ENCODE measurements at places on chromosomes 7 and 10.
A peak's percentile ranks its signal among the peaks of the same experiment; 100 is the strongest.

- DNase-seq = no peak
These were observed 119.2 kb downstream of the LRRC4 start for GRCh38 chr7:127911968-127912511.

GRCh38 chr7:79211724-79212123 is 241.7 kb downstream of the MAGI2 start:
- no peak for DNase-seq

DNA sequence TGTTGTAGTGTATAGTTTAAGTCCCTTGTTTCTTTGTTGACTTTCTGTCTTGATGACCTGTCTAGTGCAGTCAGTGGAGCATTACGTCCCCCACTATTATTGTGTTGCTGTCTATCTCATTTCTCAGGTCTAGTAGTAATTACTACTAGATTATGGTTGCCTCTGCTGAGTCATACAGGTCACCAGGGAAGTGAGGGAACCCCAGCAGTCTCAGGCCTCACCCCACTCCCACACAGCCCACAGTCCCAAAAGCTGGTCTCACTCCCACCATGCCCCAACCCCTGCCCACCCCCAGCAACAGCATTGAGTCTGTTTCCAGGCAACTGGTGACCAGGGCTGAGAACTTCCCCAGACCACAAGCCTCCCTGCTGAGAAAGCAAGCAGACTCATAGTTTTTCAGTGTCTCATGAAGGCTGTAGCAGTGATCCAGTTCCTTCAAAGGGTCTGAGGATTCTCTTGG is 88.0 kb downstream of the PLXDC2 start:
- DNase-seq = no peak

DNA sequence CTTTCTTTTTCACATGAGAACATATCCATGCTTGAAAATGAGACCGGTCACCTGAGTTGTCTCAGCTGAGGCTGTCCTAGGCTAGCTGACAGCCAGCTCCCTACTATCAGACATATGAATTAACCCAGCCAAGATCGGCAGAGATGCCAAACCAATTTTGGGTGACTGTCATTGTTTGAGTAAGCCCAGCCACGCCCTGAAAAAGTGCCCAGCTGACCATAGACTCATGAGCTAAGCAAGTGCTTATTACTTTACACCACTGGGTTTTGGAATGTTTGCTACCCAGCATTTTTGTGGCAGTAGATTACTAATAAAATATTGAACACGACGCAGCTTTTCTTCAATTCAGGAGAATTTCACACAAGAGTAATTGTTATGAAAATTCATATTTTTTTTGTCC is 265.2 kb upstream of the LYZL1 start:
- no peak for DNase-seq

- peak; percentile 62 for DNase-seq
These were observed 718 bp upstream of the CTBP2 start for GRCh38 chr10:125160856-125161706.

GRCh38 chr10:127850944-127851343 is 41.8 kb downstream of the CLRN3 start:
- DNase-seq = no peak

- no peak for DNase-seq
These were observed 870.5 kb downstream of the LRMDA start for GRCh38 chr10:76301950-76302349.

DNA sequence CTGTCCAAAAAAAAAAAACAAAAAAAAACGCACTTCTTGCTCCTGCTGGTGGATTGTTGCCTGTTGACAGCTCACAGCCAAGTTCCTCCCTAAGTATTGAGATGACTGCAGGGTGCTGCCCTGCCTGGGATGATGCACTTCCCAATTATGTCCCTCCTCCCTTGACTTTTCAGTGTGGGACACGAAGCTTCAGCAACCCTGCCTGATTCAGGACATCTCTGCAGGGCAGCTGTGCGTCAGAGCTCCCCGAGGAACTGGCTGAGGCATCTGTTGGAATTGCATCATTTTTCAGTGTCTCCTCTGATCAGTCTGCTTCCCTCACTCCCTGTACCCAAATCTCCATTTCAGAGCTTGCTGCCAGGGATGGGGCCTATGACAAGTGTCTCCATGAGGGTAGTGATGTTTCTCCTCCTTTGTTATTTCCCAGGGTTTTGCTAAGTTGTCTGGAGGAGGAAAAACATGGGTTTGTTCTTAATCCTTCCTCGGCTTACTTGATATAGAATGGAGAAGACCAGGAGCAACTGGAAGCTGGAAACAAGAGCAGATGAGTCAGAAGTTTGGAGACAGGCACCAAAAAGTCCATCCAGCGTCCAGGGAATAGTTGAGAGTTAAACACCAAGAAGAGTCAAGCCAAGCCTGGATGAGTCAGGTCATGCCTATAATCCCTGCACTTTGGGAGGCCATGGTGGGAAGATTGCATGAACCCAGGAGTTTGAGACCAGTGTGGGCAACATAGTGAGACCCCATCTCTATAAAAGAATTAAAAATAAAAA is 355.1 kb downstream of the GALNT17 start:
- no peak for DNase-seq

DNA sequence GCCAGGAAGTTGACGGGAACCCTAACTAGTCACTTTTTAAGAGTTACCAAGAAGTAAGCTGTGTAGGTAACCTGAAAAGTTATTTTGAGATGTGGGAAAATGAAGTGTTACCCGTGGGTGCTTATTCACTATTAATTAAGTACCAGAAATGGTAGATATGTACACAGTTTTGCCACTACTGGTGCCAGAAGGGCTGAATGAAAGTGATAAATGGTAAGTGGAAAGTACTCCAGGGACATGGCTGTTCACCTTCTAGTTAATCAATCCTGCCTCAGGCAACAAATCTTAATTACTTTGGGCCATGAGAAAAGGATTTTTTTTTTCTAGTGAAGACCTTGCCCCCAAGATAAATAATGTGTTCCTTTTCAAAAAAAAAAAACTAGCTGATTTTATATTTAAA is 15.8 kb downstream of the NET1 start:
- DNase-seq = no peak

GRCh38 chr10:75013522-75013921 is 97.9 kb upstream of the SAMD8 start:
- DNase-seq = no peak

GRCh38 chr10:3203016-3203811 is 30.6 kb upstream of the PITRM1 start:
- DNase-seq = no peak

- DNase-seq = peak; percentile 66
These were observed 13.2 kb downstream of the ALKBH4 start for GRCh38 chr7:102451371-102452054.

DNA sequence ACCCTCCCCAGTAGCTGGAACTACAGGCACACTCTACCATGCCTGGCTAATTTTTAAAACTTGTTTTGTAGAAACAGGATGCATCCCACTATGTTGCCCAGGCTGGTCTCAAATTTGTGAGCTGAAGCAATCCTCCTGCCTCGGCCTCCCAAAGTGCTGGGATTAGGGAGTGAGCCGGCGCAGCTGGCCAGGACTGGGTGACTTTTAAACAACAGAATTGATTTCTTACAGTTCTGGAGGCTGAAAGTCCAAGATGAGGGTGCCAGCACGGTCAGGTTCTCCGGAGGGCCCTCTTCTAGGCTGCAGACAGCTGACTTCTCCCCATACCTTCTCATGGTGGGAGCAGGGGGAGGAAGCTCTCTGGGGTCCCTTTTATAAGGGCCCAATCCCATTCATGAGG is 75.2 kb upstream of the CHST15 start:
- DNase-seq = no peak

- no peak for DNase-seq
These were observed 295.3 kb upstream of the COBL start for GRCh38 chr7:51611937-51612336.

DNA sequence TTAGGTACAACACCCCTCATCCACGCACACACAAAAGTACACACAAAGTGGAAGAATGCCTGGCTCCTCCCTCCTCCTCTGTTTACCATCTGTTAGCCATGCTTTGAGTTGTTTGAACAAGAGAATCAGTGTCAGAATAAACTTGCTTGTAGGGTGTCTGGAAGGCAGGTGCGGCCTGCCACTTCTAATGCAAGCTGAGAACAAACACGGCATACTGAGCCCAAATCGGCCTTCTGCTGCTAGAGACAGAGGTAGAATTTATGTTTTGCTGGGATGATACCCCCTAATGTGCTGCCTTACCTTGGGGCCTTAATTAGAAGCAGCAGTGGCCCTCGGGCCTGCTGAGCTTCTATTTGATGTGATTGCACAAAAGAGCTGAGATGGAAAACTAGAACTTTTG is 24.9 kb upstream of the FAM180A start:
- DNase-seq = no peak

DNA sequence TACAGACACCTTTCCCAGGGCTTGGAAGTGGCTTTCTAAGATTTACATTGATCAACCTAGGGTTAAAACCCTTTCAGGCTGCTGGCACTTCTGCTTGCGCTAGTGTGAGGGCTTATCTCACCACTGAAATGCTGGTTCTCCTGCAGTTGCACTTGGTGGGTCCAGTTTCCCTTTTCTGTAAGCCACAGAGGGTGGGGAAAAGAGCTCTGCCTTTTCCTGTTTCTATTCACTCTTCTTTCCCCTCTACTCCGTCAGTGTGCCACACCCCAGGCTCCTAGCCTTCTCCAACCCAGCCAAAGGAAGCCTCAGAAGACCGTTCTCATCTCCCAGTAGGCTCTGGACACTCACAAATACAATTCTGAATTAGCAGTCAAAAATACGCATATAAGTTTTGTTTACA is 19.0 kb upstream of the CAPZA2 start:
- DNase-seq = no peak

- no peak for DNase-seq
These were observed 62.0 kb downstream of the EPDR1 start for GRCh38 chr7:37982423-37982822.

DNA sequence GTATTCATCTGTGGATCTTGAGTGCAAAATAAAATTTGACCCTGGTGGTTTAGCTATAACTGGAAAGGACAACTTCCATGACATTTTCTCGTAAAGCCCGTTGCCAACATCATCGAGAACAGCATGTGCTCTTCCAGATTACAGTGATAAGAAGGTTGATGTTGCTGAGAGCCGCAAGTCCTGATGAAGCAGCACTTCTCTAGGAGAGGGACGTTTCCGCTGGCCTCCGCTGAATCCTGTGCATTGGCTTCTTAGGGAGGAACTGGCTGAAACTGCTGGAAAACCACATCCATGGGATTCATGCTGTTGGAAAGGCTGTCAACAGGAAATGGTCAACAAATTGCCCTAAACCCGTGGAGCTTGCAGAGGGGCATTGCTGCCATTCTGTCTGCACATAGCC is 21.4 kb upstream of the ABCB5 start:
- no peak for DNase-seq

- DNase-seq = no peak
These were observed 345.4 kb downstream of the NEBL start for GRCh38 chr10:20551761-20552160.

- no peak for DNase-seq
These were observed 162.2 kb downstream of the PFKFB3 start for GRCh38 chr10:6364893-6365292.

DNA sequence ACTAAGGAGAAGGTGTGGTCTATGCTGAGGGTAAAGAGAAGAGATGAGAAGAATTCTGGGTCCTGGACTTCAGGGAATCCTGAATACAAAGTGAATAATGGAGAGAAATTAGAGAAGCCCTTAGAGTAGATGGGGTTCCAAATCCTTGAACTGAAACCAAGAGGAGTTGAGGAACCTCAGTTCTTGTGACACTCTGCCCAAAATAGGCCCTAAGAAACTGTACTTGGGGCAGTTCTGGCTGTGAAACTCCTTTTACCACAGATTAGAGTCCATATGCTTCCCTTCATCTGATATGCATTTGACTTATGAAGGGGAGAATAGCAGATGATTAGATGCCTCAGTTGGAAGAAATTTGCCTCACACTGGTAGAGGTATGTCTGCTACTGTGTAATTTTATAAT is 19.0 kb downstream of the TES start:
- DNase-seq = no peak

DNA sequence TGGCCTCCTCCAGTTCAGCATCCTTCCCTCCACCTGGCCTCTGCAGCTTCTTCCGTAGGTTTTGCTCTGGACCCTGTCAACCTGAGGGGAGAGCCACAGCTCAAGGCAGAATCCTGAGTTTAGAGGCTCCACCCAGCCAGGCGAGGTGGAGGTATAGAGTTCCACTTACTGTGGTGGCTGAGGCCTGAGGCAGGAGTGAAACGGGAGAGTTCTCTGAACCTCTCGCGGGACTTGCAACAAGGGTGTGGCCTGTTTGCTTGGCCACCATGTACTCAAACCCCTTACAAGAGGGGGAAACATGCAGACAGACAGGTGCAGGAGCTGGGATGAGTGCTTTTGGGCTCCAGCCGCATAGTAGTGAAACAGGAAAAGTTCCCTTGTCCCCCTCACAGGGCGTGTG is 154.0 kb upstream of the C7orf33 start:
- no peak for DNase-seq

DNA sequence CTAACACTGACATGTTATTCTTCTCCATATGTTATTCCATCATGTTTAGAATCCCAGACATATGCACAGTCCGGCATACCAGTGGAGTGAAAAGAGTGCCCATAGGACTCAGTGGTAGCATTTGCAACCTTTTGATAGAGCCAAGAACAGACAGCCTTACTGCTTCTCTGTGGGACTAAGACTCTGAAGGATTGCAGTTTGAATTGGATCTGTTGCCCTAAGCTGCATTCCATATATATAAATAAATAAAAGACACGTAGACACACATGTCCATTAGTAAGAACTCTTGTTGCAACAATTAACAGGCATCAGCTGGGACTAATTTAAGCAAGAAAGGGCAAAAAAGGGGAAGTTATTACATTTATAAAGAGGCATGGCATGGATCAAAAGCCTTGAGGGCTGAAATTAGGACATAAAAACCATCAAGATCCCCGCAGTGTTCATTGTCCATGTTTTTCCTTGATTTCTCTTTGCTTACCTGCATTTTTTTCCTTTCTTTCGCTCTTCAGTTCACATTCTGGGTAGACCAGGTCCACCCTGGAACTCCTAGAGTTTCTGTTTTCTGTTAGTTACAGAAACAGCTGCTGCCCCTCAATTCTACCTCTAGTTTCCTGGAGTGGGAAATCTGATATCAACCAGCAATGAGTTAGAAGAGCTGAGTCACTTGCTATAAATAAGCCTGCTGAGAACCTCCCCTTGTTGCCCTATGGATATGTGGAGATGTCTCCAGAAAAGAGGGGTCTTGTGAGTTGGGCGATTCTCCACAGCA is 132.4 kb downstream of the SORCS1 start:
- no peak for DNase-seq

- DNase-seq = no peak
These were observed 95.0 kb upstream of the SLC26A5 start for GRCh38 chr7:103541026-103541425.

GRCh38 chr7:30918676-30919075 is 7.0 kb downstream of the AQP1 start:
- DNase-seq = no peak

GRCh38 chr10:85946713-85947326 is 419.8 kb downstream of the GRID1 start:
- no peak for DNase-seq

- no peak for DNase-seq
These were observed 22.1 kb downstream of the FGFR2 start for GRCh38 chr10:121576139-121576538.

DNA sequence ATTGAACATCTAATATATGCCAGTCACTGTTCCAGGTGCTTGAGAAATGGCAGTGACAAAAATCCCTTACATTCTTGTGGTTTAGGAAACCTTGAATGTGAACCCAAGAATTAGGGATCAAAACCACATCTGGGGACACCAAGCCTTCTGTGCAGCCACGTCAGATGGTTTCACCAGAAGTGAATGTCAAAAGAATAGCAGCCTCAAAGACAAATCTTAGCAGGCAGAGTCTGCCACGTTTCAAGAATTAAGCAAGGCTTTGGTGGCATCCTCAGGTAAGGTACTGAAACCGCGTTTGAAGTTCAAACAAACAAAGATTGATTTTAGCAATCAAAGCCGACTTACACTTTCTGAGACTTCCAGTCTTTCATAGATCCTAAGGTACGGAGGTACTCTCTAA is 225.5 kb upstream of the GNAI1 start:
- no peak for DNase-seq
